ENCODE measurements at places on chromosomes 6 and 20.
A peak's percentile ranks its signal among the peaks of the same experiment; 100 is the strongest.

- H3K4me1 ChIP-seq, result no peaks in the 10 kb centered on the region
- H3K27ac ChIP-seq, result no peak overlapping the region
- H3K36me3 ChIP-seq, result no peaks in the 10 kb centered on the region
Observed at GRCh38 chr6:106924694-106925523, 49.6 kb downstream of the CD24 start.

DNA sequence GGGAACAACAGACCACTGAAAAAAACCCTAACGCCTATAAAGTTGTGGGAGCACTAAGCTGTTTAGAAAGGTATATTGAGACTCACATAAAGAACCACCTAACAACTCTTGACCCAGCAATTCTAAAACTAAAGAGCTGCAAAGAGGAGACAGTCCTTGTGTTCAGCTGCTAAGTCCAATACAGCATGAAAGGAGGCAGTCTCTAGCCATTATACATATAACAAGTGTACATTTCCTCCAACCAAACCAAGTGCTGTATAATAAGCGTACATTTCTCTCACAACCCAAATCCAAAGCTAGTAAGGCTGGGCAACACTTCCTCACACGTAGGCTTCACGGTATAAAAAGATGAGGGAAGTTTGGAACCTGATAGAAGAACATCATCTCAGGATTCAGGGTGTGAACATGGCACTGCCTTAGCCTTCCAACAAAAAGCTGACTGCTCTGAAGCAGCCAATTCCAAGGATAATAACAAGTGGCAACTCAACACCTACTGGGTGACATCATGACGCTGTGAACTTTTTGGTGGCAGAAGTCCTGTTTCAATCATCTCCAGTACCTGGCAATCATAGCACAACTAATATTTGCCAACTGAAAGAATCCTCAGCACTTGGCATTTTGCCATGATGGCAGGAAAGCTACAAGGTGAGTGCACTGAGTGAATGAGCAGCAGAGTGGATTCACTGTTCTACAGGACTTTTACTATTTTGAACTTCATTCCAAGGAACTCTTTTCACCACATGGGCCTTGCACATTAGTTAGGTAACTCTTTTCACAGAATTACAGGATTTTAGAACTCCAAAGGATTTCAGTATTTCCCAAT lies 16.6 kb downstream of the TBC1D20 start:
- no peak for DNase-seq
- H3K27me3 ChIP-seq, result no peaks in the 10 kb centered on the region
- no peak overlapping the region for H3K4me3 ChIP-seq
- peaks cover 5% of the 10 kb centered on the region for H3K4me1 ChIP-seq

GRCh38 chr6:159953091-159953601 lies 15.7 kb upstream of the IGF2R start:
- H3K4me1 ChIP-seq, result peaks cover 8% of the 10 kb centered on the region
- peak; percentile 73 for DNase-seq
- no peak overlapping the region for H3K4me3 ChIP-seq
- no peaks in the 10 kb centered on the region for H3K36me3 ChIP-seq

- no peak overlapping the region for H3K27ac ChIP-seq
- no peaks in the 10 kb centered on the region for H3K36me3 ChIP-seq
- peak; percentile 32 for DNase-seq
- H3K4me1 ChIP-seq, result no peaks in the 10 kb centered on the region
- peaks cover 13% of the 10 kb centered on the region for H3K27me3 ChIP-seq
Observed at GRCh38 chr6:16089232-16090062, 39.4 kb upstream of the MYLIP start.

- no peak overlapping the region for H3K4me3 ChIP-seq
- no peak overlapping the region for H3K27ac ChIP-seq
- H3K36me3 ChIP-seq, result no peaks in the 10 kb centered on the region
- no peak for DNase-seq
- H3K4me1 ChIP-seq, result no peaks in the 10 kb centered on the region
- H3K27me3 ChIP-seq, result no peaks in the 10 kb centered on the region
Observed at GRCh38 chr6:169960886-169961611, 209.6 kb downstream of the ERMARD start.

- peak; percentile 34 for DNase-seq
- no peaks in the 10 kb centered on the region for H3K36me3 ChIP-seq
- H3K4me3 ChIP-seq, result no peak overlapping the region
- no peaks in the 10 kb centered on the region for H3K4me1 ChIP-seq
- H3K27ac ChIP-seq, result no peak overlapping the region
Observed at GRCh38 chr6:141521440-141521839, 611.3 kb upstream of the GJE1 start.

DNA sequence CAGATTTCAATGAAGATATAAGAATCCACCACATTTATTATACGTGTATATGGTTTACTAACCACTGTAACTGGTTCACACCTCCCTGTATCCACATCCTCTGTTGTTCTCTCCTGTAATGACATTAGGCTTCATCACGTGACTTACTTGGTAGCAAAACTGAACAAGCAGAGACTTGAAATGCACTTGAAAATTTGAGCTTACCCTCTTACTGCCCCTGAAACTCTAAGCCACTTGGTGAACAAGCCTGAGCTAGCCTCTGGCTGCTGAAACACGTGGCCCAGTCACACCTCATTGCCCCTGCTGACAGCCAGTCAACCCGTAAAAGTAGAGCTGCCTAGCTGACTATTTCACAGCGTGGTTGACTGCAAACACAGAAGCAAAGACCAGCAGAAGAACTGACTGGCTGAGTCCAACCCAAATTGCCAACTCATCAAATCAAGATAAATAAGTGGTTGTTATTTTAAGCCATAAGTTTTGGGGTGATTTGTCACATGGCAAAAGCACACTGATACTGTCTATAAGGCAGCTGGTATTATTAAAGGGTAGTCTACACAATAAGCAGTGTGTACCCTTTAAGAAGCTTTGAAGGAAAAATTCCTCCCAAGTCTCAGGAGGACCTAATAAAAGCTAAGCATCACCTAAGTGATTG lies 109.0 kb downstream of the RALGAPA2 start:
- H3K4me3 ChIP-seq, result no peak overlapping the region
- peaks cover 1% of the 10 kb centered on the region for H3K36me3 ChIP-seq
- no peak overlapping the region for H3K27ac ChIP-seq
- DNase-seq, result no peak
- H3K27me3 ChIP-seq, result no peaks in the 10 kb centered on the region
